RCC 7860 (cell line): ENCODE measurements at places on chromosomes 1 and 21.

DNA sequence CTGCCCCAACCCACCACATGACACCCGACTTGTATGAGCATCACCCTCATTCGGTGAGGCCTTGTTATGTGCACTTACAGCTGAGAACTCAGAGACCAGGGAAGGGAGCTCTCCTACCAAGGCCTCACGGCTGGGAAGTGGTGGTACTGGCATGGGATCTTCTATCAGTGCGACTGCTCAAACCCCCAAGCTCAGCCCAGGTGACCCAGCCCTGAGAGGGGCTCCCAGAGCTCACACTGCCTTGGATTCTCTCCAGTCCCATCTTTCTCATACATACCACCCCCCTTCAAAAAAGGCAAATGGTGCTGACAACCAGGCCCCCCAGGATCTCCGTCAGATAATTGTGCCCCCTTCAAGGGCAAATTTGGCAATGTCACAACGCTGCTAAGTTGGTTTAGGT lies 777 bp upstream of the PLA2G2F start:
- DNase-seq = no peak

DNA sequence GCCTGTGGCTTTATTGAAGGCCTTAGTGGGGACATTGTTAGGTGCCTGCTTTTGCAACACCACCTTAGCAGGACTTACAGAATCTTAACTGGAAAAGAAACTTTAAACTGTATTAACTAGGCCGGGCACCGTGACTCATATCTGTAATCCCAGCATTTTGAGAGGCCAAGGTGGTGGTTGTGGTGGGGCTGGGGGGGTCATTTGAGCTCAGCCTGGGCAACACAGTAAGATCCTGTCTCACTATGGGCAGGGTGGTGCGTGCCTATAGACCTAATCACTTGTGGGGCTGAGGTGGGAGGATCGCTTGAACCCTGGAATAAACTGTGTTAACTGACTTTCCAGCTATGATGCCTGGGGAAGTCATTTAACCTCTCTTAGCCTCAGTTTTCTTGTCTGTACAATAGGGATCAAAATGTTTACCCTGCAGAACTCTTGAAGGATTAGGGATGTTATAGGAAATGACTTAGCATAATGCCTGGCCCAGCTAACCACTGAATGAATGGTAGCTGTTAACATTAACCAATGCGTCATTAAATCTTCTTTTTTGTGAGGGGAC lies 39.5 kb downstream of the IER5 start:
- DNase-seq = peak; percentile 54

DNA sequence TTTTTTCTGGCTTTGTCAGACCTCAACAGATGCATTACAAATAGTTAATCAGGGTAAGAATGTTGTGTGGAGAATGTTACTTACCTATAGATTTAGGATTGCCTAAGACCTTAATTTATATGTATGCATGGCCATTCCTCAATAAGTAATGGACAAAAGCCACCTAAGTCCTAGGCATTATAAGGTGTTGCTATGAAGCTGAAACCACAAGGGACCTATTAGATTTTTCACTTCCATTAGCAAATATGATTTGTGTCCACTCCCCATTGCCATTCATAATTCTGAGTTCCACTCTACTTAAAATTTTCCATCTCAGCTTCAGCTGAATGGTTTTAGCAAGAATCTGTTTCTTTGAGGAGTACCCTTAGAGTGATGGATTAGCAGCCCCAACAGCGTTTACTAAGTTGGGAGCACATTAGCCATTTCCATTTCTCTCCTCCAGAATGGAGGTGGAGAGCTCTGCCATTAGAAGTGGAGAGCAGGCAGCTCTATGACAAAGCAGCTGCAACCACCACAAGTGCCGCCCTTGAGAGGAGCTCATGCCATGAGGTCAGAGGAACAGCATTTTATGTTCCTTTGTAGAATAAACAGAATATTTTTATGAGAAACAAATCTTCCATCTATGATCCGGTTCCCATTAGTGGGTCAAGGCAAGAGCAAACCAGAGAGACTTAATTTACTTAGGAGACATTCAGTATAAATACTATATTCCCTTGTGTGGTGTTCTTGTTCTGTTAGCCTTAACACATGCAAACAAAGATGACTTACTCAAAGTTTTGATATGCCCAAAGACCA lies 28.9 kb upstream of the C1orf87 start:
- no peak for DNase-seq

- DNase-seq = no peak
Measured at GRCh38 chr1:157110686-157111085, 11.1 kb upstream of the ETV3L start.

DNA sequence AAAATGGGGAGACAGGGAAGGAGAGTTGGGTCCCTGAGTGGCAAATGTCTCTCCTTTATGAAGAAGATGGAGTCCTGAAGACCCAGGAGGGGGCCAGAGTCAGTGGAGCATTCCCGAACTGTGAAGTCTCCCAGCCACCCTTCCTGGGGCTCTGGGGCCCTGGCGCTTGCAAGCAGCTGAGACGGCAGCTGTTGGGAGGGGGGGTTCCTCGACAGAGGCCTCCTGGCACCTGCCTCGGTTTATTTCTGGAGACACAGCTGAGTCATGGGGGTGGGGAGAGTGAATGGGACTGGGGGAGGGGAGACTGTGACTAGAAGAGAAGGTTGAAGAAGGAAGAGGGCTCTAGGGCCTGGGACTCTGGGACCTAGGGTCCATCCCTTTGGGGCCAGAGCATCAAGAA lies 14.0 kb downstream of the NES start:
- DNase-seq = no peak

GRCh38 chr1:32538887-32539583 lies at the start of gene ZBTB8A:
ZBTB8A (plus strand) TSS chr1:32539427; CDS start chr1:32592932, 53,505 bp downstream.
- peak; percentile 21 for DNase-seq

- DNase-seq = no peak
Measured at GRCh38 chr1:212586206-212587015, 22.1 kb upstream of the ATF3 start.

DNA sequence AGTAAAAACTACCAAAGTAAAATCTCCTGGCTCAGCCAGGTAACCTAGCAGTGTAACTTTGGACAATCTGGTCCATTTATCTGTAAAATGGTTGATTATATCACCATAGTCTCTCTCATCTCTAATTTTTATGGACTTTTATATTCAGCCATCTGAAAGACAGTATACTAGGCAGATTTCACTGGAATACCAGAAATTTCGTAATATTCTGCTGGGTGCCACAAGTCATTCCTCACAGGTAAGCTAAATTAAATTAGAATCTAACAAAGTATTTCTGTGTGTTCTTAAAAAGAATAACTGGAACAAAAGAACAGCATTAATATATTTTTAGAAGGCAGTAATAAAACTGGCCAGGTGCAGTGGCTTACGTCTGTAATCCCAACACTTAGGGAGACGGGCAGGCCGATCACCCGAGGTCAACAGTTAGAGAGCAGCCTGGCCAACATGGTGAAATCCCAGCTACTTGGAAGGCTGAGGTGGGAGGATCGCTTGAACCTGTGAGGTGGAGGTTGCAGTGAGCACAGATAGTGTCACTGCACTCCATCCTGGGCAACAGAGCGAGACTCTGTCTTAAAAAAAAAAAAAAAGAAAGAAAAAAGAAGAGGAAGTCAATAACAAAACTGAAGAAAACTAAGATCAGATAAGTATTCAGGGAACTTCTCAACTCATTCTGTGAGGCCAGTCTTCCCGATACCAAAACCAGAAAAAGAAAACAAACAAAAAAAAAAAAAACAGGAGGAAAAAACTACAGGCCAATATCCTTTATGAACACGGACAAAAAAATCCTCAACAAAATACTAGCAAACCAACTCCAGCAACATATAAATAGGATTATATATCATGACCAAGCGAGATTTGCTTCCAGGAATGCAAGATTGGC lies 35.9 kb downstream of the PIK3R3 start:
- DNase-seq = no peak

GRCh38 chr21:45562402-45562801 lies 20.2 kb upstream of the SLC19A1 start:
- no peak for DNase-seq

DNA sequence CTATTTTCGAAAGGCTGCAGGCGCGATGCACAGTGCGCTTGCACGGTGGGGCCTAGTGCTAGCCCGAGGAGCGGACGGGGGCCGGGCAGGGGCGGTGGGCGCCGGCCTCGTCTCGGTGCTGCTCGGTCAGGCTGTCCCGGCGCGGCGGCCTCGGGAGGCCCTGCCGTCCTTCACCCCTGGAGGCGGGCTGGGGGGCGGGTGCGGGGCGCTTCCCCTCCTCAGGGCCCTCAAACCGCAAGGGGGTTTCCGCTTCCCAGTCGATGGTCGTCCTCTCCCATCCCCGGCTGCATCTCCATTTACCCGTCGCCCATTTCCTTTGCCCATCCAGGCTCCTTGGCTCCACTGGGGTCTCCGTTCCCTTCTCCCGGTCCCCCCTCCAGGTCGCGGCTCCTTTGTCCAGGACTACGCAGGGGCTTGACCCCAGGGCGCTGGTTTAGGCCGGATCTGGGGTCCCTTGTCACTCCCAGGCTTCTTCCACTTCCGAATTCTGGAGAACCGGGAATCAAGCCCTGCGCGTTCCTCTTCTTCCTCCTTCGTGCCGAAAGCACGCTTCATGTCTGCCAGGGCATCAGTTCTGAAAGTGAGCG lies 196.3 kb upstream of the LMO4 start:
- DNase-seq = no peak

GRCh38 chr1:47709019-47709871 lies 271.4 kb downstream of the FOXD2 start:
- no peak for DNase-seq

DNA sequence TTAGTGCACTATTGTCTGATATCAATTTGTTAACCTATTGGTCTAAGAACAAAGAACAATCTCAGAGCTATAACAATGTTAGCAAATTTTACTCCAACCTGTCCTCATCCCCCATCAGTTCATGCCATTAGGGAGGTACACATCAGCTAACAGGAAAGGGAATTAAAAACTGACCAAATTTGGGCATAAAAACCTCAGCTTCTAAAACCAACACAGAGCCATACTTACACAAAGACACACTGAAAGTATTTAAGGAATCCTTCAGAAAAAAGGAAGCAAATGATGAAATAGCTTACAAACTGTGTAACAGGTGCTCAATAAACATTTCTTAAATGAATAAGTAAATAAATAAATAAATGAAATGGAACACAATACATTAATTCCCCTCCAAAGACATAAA lies 89.2 kb downstream of the TTLL7 start:
- DNase-seq = no peak

DNA sequence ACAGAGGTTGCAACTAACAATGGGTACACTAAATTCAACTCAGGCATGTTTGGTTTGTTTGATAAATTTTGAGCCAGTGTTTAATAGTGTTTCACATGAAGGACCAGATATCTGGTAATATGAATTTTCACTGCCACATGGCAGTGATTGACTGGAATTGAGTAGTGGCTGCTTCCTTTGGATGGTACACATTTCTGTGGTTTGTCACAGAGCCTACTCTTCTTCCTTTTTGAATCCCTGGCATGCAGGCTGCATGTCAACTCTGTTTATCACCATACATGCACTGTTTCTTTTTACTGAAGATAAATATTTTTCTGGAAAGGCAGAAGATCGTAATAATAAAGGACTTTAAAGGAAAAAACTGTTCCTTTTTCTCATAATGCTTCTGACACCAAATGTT lies 35.5 kb downstream of the SDCCAG8 start:
- DNase-seq = no peak

DNA sequence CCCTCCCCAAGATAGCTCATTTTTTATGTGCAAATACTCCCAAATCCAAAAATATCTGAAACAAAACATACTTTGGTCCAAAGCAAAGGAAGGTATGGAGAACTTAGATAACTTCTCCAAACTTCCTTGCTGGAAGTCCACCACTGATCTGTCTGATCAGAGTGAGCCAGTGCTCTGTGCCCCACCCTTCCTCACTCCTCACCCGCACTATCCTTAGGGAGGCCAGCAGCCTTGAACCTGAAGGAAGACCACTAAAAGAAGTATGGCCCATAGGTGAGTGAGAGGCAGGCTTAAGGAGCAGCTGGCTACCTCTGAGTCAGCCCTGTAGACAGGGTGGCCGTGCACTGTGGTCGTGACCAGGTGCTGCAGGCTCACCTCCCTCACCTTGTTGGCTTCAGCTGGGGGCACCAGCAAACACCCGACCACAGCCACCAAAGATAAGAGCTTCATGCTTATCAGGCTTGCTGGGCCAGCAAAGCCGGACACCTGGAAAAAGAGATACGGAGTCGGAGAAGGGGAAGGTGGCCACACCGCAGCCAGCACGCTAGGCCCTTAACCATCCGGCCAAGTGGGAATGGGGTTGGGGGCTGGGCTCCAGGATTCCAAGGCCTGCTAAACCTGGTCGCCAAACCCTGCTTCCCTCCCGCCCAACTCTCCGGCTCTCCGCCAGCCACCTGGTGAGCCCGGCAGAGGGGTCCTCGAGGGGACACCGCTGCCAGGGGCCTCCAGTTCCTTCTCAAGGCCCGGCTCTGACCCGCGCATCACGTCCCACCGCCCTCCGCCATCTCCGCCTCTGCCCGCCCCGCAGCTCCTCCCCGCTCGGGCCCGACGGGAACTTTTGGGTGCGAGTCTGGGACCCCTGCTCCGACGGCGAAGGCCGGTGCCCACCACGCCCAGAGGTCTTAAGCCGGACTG lies 543 bp downstream of the TMEM9 start:
- peak; percentile 14 for DNase-seq

GRCh38 chr1:183966487-183966886 lies 71.0 kb downstream of the COLGALT2 start:
- DNase-seq = peak; percentile 91

GRCh38 chr1:31771891-31772668 lies 7.9 kb upstream of the ADGRB2 start:
- DNase-seq = no peak

- no peak for DNase-seq
Measured at GRCh38 chr1:50633465-50633864, 210.2 kb upstream of the DMRTA2 start.

DNA sequence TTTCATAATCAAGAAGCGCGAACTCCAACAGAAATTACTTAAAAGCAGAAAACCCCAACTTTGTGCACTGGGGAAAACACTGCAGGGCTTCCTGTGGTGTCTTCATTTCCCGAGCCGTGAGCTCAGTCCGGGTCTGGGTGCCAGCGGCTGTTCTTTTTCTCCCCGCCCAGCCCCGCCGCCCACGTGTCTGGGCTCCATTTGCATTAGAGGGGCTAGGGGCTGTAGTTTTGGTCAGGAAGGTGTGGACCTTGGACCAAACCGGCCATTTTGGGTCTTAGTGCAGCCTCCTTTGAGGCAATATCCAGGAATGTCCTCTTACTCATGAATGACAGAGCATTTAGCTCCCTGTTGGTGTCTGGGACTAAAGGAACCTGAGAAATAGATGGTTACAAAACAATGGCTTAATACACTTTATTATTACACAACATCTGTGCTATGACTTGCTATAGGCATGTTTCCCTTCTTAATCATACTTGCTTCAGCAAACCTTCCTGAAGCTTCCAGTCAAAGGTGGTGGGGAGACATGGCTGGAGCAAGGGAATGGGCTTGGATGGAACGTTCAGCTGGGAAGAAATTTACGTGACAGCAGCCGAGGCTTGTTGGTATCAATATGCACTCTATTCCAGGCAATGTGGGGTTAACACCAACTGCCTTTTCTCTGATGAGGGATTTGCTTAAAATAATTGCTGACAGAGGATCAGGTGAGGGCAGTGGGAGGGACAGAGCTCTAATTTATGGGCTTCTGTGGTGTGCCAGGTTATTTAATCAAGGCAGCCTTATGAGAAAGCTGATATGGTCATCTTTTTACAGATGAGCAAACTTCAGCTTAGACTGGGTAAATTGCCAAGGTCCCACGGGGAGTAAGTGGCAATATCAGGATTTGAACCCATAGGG lies 1.1 kb downstream of the AGTRAP start:
- DNase-seq = peak; percentile 77
